ENCODE measurements at places on chromosomes 5 and 9.

GRCh38 chr9:4301296-4301695 is 1.4 kb upstream of the GLIS3 start:
- no peak for DNase-seq

- no peak for DNase-seq
These were observed 95.7 kb downstream of the LHFPL2 start for GRCh38 chr5:78552729-78553342.

DNA sequence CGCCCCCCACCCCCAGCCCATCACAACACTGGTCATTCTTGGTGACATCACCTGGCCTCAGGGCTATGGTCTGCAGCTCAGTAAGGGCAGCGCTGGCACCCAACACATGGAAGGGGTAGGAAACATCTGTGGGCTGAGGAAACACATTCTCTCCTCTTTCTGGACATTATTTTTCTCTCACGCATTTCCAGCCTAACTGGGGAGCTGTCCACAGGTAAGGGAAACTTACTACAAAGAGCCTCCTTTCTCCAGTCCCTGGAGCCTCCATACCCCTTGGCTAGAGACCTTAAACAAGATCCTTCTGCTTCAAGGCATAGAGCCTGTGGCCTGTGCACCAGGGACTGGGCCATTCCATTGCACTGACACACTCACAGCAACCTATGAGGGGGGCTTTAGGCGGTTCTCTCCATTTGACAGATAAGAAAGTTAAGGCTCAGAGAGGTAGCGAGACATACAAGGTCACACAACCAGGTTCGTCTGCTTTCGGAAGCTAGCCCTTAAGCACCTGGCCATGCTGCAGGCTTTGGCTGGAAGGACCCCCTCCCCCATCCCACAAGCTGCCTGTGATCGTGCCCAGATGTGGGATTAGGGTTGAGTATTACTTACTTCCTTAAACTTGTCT is 40.7 kb downstream of the CXXC5 start:
- DNase-seq: no peak

DNA sequence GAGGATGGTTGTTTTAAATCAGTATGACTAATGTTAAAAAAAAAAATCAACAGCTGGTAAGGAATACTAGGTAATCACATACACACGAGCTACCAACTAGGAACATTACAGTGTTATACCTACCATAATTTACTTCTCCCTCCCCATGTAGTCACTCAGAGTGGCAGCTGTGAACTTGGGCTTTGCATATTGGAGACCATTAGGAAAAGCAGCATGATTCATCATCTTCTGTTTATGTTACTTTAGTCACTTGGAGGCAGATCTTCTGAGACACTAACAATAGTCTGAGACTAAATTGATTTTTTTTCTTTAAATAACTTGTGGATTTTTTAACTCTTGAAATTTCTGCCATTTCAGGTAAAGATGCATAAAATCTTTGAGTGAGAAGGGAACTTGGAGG is 141.5 kb upstream of the NR4A3 start:
- no peak for DNase-seq

DNA sequence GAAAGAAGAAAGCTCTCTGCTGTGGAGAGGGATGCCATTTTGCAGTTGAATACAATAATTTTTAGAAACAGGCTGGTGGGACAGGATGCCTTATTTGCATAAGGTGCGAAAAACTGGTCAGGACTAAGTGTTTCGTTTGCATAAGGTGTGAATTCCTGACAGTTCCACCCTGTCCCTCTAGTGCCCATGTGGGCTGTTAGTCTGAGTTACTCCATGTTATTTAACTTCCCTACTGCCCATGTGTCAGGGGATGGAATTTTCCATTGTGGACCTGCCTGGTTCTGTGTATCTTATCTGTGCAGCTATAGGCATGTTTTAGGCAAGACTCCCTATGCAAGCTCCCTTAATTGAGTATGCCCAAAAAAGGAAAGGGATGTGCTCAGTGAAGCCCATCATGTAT is 35.3 kb upstream of the NFIL3 start:
- DNase-seq: no peak

DNA sequence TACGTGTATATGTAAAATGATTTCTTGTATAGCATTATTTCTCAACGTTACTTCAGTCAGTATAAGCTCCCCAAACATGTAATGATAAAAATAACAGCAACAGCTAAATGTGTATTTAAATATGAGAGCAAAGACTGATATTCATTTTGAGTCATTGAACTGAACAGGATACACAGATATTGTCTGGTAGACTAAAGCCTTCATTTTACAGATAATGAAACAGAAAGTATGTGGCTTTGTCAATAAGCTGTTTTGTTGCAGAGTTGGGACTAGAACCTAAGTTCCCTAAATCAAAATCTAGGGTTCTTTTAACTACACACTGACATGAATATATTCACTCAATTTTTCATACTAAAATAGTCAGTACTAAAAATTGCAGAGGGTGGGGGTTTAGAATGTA is 80.4 kb upstream of the MARCHF11 start:
- DNase-seq: no peak

DNA sequence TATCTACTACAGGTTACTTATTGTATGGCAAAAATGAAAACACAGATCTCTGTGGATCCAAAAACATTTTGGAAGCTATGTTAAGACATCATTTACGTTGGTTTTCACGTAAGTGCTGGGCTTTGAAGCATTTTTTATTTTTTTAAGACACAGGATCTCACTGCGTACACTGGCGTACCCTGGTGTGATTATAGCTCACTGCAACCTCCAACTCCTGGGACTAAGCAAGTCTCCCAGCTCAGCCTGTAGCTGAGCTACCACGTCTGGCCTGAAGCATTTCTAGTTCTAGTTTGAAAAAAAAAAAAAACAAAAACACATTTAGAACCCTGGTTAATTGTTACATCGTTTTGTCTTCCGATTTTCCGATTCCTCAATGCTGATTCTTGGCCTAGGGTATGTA is 131.3 kb downstream of the AOPEP start:
- DNase-seq: no peak

DNA sequence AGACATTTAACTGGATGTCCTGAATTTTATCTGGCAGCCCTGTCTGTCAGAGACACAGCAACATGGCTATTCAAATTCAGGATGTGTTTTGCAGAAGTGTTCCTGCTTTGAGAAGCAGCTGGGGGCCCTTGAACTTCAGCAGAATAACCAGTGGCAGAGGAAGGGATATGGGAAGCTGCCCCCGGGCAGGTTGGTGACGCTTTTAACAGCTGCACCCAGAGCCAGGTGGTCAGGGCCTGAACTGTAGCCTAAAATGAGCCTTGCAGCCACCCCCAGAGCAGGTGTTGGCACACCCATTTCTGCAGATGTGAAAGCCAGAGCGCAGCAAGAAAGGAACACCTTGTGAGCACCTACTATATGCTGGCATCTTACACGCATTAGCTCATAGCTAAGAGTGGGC is 128.7 kb upstream of the BOD1 start:
- peak; percentile 61 for DNase-seq

- no peak for DNase-seq
These were observed 675.9 kb downstream of the SEMA5A start for GRCh38 chr5:8869932-8870331.

- DNase-seq: no peak
These were observed 44.2 kb downstream of the ITGA1 start for GRCh38 chr5:52831786-52832511.

DNA sequence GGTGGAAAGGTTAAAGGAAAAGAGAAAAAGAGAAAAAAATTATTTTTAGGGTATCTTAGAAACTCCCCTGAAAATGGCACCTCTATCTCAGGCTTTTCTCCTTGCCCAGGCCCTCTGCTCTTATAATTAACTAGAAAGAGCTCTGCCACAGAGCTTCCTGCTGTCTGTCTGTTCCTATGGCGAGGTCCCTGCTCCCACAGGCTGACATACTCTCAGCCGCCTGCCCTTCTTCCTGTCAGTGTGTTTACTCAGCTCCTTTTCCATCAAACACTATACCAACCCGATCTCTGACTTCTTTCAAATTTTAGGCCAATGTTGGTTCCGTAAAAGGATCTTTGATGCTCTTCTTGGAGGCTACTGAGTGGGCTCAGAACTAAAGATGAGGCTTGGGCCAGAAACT is 482.6 kb downstream of the DMAC1 start:
- no peak for DNase-seq
